Ovary (tissue), 10 donors: ENCODE measurements at places on chromosomes 2 and 18.

DNA sequence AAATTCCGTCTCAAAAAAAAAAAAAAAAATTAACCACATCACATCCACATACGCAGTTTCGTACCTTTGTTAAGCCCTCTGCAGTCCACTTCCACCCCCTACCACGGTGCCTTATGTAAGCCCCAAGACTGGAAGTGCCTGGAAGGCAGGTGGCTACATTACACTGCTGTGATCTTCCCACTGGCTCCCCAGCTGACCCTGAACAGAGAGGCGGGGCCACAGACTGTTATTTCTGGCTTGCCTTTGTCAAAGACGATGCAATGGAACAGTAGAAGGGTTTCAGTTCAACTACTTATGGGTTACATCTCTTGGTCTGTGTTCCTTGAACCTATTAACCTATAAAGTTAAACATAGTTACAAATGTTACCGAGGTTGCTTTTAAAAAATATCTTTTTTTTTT, 15.7 kb upstream of the COX7A2L start:
- no peak for DNase-seq
- H3K27ac ChIP-seq: no peak overlapping the region
- H3K4me3 ChIP-seq: no peak overlapping the region
- H3K36me3 ChIP-seq: no peaks in the 10 kb centered on the region
- no peaks in the 10 kb centered on the region for H3K27me3 ChIP-seq

DNA sequence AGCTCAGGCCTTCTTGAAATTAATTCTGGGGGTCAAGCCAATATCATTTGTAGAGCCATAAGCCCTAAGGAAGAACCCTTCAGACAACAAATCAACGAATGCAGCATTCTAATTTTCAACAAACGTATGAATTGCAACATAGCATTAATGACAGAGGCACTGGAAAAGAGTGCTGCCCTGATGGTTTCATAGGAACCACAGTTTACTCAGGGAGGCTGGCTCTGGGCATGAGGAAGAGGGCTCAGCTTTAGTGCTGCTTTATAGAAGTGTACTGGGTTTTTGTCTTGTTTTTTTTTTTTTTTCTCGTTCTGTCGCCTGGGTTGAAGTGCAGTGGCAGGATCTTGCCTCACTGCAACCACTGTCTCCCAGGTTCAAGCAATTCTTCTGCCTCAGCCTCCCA, 36.1 kb upstream of the CAB39 start:
- no peaks in the 10 kb centered on the region for H3K4me1 ChIP-seq
- H3K4me3 ChIP-seq: no peak overlapping the region
- H3K27ac ChIP-seq: no peak overlapping the region
- DNase-seq: no peak

DNA sequence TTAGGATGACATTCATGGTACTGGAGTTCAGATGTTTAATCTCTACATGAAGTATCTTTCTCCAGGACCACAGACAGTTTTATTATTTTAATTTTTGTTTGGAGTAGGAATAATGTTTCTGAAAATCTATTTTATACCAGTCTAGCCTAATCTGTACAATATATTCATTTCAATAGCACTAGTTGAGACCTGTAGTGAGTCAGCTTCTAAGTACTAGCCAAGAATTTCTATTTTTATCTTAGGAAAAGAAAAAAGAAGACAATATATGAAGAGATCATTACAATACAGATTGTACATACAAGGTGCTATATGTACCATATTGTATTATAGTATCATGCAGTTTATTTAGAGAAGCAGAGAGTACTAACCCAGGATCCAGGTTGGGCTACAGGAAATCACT, 826.9 kb upstream of the PIK3C3 start:
- DNase-seq: no peak
- H3K36me3 ChIP-seq: no peaks in the 10 kb centered on the region
- H3K27ac ChIP-seq: no peak overlapping the region

- no peak overlapping the region for H3K27ac ChIP-seq
- no peaks in the 10 kb centered on the region for H3K4me1 ChIP-seq
- no peaks in the 10 kb centered on the region for H3K27me3 ChIP-seq
- no peaks in the 10 kb centered on the region for H3K36me3 ChIP-seq
Measured at GRCh38 chr2:66867063-66867441, 432.1 kb downstream of the MEIS1 start.

DNA sequence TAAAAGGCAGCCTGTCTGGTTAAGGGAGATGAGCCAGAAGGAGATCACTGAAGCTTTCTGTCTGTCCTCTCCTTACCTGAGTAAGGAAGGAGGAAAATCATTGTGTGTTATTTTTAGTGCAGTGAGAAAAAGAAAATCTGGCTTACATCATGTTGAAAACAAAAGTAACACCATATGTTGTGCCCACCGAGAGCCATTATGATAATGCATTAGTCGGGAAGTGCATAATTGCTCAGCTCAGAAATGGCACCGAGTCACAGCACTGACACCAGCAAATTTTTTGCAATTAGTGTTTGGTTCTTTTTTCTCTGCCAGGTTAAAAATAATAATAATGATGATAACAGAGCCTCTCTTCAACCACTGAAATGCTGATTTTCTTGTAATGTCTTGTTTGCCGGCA, 46.6 kb downstream of the HNMT start:
- H3K4me1 ChIP-seq: no peaks in the 10 kb centered on the region
- no peak overlapping the region for H3K4me3 ChIP-seq
- H3K36me3 ChIP-seq: no peaks in the 10 kb centered on the region

GRCh38 chr2:219178377-219179175, 501 bp downstream of the RETREG2 start:
- peaks cover 8% of the 10 kb centered on the region for H3K4me1 ChIP-seq
- H3K36me3 ChIP-seq: no peaks in the 10 kb centered on the region
- peak overlapping the region; percentile 97 for H3K4me3 ChIP-seq
- peak overlapping the region; percentile 87 for H3K27ac ChIP-seq

DNA sequence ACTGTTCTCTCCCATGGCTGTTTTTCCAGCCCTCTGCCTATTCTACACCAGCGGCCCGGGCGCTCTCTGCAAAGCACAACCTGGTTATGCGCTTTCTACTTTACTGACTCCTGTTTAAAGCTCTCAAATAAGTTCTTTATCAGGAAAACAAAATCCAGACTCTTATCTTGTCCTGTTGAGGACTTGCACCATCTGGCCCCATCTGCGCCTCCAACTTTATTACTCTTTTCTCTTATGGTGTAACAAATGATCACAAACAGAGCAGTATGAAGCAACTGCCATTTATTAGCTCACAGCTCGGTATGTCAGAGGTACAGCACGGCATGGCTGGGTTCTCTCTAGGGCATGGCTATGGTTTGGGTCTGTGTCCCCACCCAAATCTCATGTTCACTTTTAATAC, 236.5 kb upstream of the NT5C1B start:
- no peaks in the 10 kb centered on the region for H3K27me3 ChIP-seq
- H3K36me3 ChIP-seq: no peaks in the 10 kb centered on the region
- no peak overlapping the region for H3K4me3 ChIP-seq
- DNase-seq: no peak

DNA sequence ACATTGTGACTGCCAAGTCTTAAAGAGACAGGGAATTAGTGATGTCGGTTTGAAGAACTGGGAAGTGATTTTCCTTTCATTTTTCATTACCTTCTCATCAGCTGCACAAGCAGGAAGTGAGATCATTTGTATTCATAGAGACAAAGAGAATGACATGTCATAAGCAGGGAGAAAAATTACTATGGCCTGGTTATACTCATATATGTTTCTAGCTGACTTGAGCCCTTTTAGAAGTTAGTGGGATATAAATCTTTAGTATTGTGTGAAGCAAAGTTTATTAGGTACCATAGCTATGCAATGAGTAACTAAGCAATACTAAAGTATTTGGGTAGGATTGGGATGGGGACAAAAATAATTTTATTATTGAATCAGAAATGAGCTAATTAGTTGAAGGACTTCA, 284.1 kb downstream of the PID1 start:
- no peak overlapping the region for H3K27ac ChIP-seq
- H3K4me3 ChIP-seq: no peak overlapping the region
- H3K36me3 ChIP-seq: no peaks in the 10 kb centered on the region
- DNase-seq: no peak

GRCh38 chr18:54033052-54033451, 191.4 kb downstream of the MBD2 start:
- no peaks in the 10 kb centered on the region for H3K4me1 ChIP-seq
- no peak for DNase-seq
- H3K4me3 ChIP-seq: no peak overlapping the region
- no peaks in the 10 kb centered on the region for H3K27me3 ChIP-seq

GRCh38 chr2:206211657-206212255, 52.1 kb downstream of the EEF1B2 start:
- DNase-seq: no peak
- H3K27ac ChIP-seq: no peak overlapping the region
- H3K4me1 ChIP-seq: no peaks in the 10 kb centered on the region
- H3K27me3 ChIP-seq: no peaks in the 10 kb centered on the region
